NCI-H2029 (cell line): ENCODE measurements at places on chromosomes 12 and 14.
A peak's percentile ranks its signal among the peaks of the same experiment; 100 is the strongest.

DNA sequence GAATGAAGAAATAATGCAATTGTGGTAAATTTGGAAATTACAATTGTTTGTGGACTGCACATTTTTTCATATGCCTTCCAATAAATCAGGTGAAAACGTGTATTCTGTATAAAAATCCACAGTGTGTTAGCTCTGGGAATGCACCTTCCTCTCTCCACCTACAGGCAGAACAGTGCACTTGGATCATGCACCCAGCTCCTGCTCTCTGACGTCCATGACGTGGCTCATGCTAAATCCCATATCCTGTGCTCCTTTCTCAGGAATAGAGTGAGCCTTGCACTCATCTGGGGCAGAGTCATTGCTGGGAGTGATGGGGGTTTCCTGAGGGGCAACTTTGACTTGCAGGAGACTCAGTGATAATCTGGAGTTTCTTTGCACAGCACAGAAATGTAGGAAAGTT lies 1282.1 kb downstream of the TMEM121 start:
- DNase-seq: no peak

GRCh38 chr14:73339846-73340595 lies 102.7 kb downstream of the PAPLN start:
- DNase-seq: no peak

DNA sequence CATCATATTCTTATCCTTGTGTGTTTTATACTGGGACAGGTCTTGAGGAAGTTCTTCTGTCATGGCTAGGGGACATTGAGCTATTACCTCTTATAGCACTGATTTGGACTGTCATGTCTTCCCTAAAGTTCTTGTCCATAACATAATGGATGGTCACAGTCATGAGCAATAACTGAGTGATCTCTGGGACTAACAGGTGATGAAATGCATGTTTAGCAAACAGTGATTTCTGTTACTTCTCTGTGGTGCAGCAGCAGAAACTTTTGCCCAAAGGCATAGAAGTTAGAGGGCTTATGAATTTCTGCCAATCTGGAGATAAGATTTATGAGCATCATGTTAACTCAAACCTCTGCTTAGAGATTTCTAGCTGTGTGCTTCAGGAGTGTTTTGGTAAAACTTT lies 5.9 kb downstream of the ADIPOR2 start:
- DNase-seq: no peak

- no peak for DNase-seq
Observed at GRCh38 chr12:70048521-70049250, 194.5 kb upstream of the CNOT2 start.

GRCh38 chr14:51807356-51807755 lies 53.1 kb upstream of the GNG2 start:
- no peak for DNase-seq

DNA sequence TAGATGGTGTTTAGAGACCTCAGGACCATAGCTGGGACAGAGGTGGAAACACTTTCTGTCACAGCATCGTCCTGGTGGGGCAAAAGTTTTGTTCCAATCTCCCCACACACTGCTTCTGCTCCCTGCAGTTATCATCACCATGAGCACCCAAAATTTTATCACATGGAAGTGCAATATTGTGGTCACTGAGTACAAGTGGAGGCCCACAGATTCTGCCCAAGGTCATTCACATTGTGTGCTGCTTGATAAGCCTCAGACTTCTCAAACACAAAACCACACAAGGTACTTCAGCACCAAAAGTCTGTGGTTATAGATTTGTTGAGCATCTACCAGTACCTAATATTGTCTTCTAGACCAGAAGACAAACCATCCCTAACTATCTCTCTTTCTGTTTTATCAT lies 554 bp upstream of the KRT77 start:
- DNase-seq: no peak

GRCh38 chr14:87998482-87998881 lies 5.5 kb upstream of the GALC start:
- no peak for DNase-seq

GRCh38 chr12:106733660-106734059 lies 40.8 kb upstream of the RIC8B start:
- no peak for DNase-seq

DNA sequence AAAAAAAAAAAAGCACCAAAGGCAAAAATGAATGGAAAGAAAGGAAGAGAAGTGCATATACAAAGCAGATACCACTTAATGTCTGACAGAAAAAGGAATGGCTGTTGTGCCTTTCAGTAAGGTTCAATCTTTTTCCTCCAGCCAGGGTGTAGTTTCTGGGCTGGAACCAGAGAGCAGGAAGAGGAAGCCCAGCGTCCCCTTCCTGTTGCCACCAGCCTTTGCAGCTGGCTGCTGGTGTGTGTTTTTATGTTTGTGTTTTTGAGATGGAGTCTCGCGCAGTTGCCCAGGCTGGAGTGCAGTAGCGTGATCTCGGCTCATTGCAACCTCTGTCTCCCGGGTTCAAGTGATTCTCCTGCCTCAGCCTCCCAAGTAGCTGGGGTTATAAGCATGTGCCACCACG lies 64.6 kb upstream of the LTA4H start:
- no peak for DNase-seq

GRCh38 chr14:30108975-30109700 lies 181.5 kb upstream of the PRKD1 start:
- no peak for DNase-seq

GRCh38 chr12:54935235-54935951 lies 49.2 kb downstream of the TESPA1 start:
- DNase-seq: no peak

GRCh38 chr14:105078294-105078693 lies 13.1 kb upstream of the GPR132 start:
- no peak for DNase-seq

- no peak for DNase-seq
Observed at GRCh38 chr12:113647048-113647447, 175.4 kb upstream of the LHX5 start.

- no peak for DNase-seq
Observed at GRCh38 chr14:30287579-30288445, 271.1 kb upstream of the G2E3 start.

- no peak for DNase-seq
Observed at GRCh38 chr12:105466901-105467598, 136.6 kb downstream of the C12orf75 start.

GRCh38 chr12:131133015-131133905 lies 179.6 kb downstream of the ADGRD1 start:
- DNase-seq: no peak

- DNase-seq: peak; percentile 43
Observed at GRCh38 chr12:57069523-57069922, 9.1 kb downstream of the NEMP1 start.

DNA sequence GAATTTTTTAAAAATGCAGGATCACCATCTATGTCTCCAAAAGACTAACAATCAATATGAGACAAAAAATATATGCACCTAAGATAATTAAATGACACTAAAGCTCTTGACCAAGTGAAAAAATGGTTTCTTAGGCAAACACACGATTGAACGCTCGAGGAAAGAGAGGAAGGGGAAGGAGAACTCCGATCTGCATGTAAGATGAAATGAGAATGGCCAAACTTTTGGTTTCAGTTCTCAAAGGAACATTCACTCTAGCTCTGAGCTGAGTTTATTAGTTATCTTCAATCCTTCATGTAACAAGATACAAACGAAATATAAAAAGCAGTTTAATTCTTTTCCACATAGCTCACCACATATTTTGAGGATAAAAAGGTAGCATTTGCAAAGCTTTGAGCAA lies 2.8 kb downstream of the DYRK4 start:
- no peak for DNase-seq

- no peak for DNase-seq
Observed at GRCh38 chr12:94593822-94594442, 56.4 kb downstream of the TMCC3 start.

GRCh38 chr12:106333756-106334155 lies 23.8 kb upstream of the POLR3B start:
- DNase-seq: no peak

GRCh38 chr14:72544615-72545387 lies 349.1 kb downstream of the DPF3 start:
- no peak for DNase-seq

DNA sequence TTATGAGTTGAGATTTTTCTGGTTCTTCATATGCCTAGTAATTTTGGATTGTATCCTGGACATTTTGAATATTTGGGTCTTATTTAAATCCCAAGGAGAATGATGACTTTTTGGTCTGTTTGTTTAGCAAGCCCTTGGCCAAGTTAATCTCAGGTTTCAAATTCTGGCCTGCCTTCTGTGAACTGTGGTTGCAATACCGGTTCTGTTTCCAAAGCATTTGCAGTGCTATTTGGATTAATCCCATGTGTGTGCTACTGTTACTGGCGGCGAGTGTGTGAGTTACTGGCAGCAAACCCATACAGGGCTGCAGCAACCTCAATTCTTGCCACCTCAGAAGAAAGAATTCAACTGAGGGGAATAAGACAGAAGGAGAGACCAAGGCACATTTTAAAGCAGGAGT lies 51.1 kb downstream of the TMEM260 start:
- no peak for DNase-seq

DNA sequence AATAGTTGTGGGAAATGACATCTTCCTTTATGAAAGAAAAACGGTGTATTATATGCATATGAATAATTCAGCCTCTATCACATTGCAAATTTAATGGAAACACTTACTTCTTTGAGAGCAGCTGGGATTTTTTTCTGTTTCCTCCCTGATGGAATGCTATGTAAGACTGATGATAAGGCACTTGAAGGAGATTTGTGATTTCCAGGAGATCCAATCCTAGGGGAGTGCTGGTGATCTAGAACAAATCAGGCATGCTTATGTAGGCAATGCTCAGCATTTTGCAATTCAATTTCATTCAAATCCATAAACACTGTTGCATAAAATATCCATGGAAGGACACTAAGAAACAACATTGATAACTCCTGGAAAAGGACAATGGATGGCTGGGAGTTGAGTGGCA lies 16.0 kb upstream of the NR2C1 start:
- no peak for DNase-seq

- DNase-seq: no peak
Observed at GRCh38 chr12:19222558-19222957, 93.0 kb downstream of the PLEKHA5 start.

- DNase-seq: no peak
Observed at GRCh38 chr14:72419226-72419775, 474.6 kb downstream of the DPF3 start.

DNA sequence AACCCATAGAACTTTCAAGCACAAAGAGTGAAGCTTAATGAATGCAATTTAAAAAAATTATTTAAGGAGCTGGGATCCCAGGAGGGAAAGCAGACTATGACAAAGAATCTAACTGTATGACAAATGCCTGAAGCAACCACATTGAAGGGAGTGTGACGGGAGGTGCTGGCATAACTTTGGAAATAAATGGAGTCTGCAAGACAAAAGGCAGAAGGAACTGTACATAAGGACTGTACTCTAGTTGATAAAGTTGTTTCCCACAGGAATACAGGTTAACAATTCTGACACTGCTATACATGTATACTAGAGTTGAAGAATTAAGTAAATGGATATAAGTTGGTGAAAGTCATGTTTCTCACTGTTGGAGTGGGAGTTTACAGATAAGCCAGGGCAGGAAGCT lies 41.2 kb upstream of the WSCD2 start:
- no peak for DNase-seq

DNA sequence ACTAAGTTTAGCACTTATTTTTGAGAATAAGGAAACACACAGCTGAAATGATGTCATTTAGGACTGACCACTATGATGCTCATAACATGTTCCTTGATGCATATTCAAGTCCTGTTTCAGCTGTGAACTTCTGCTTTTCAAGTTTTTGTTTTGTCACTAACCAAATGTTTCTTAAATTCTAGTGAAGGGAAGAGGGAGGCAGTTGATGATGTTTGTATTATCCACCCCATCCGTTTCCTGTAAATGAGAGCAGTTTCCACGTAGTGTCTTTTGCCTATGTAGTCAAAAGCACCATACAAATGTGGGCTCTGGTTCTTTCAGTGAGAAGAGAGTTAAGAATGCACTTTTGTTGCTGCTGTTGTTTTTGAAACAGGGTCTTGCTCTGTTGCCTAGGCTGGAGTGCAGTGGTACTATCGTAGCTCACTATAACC lies 491.8 kb downstream of the PCNX1 start:
- no peak for DNase-seq

- no peak for DNase-seq
Observed at GRCh38 chr12:104352106-104352713, 48.7 kb downstream of the EID3 start.

DNA sequence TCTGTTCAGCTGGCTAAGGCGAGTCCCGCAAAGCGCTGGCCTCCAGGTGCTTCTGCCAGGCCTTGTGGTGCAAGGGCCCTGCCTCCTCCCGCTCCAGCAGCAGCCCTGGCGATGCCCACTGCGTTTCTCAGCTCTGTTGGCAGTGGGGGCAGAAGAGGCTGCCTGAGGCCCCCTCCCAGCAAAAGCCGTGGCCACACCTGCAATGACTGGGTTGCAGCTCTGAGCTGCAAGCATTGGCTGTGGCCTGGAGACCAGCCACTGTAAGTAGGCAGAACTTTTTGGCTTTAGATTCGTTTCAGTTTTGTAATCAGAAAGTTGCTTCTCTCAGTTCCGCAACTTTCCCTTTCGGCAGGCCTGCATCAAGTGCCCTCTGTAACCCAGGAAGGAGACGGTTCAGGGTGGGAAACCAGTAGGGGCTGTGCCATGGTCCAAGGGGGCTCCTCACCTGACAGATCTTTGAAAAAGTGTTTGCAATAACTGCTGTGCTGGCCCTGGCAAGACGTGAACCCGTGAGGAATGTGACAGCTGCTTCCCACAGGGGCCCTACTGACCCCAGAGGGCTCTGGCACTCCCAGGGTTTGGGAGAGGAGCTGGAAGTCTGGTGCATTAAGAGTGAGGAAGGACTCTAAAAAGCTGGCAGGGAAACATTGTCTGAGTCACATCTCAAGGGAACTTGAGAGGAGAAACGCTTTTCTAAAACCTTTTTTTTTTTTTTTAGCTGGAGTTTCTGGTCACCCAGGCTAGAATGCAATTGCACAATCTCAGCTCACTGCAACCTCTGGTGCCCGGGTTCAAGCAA lies 54.5 kb upstream of the MAX start:
- no peak for DNase-seq

DNA sequence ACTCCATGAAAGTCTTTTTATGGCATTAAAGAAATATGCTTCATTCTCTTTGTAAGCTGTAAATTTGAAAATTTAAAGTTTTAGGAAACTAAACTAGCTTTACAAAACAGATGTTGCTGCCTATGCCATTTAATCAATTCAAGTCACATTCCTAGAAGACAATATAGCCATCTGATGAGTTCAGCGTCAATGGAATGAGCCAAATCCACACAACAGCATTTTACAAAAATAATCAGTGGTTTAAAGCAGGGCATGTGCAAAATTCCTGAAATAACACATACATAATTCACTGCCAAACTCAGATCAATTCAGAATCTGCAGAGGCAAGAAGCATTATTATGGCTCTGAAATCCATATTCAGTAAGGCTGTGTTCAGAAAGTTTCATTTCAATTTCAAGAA lies 75.6 kb downstream of the MED13L start:
- no peak for DNase-seq

- peak; percentile 10 for DNase-seq
Observed at GRCh38 chr12:79673354-79673753, 17.4 kb downstream of the PAWR start.

- no peak for DNase-seq
Observed at GRCh38 chr12:96375841-96376604, 24.2 kb downstream of the CDK17 start.

- peak; percentile 85 for DNase-seq
Observed at GRCh38 chr12:132766380-132767085, 4.9 kb upstream of the ANKLE2 start.
